ENCODE measurements at places on chromosomes 13 and 19. TPM values are rescaled to one million over a fixed set of nuclear protein-coding genes. Genes with fewer than 3 reads are reported as not detected.

The SIAH3 gene
- 0.42 TPM for total RNA-seq

The PSG3 gene
- not detected for total RNA-seq

DNA sequence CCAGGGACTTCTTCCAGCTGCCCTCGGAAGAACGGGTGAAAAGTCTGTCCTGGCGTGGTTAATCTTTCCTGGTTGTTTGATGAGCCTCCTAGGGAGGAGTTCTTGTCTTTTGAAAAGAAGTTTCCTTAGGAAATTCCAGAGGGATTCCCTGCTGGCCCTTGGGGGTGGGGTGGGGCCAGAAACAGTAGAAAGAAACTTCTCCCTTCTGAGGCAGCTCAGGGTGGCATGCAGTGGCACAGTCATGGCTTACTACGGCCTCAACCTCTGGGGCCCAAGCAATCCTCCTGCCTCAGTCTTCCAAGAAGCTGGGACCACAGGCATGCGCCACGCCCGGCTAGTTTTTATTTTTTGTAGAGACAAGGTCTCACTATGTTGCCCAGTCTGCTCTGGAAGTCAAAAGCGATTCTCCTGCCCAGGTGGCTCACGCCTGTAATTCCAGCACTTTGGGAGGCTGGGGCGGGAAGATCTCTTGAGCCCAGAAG lies 1.5 kb downstream of the ZNF101 start:
- no peak for DNase-seq

- no peak for DNase-seq
Measured at GRCh38 chr19:43504426-43505185, at the start of gene PHLDB3. Gene PHLDB3 (minus strand): TSS chr19:43504746. CDS start chr19:43504118, 628 bp downstream.

- DNase-seq, result no peak
Measured at GRCh38 chr13:37342205-37342604, 236.7 kb upstream of the CSNK1A1L start.

- DNase-seq, result no peak
Measured at GRCh38 chr13:33015791-33016323, 366 bp upstream of the KL start.

Data from neural crest cell (in vitro differentiated cells).